ENCODE measurements at places on chromosomes 2 and 18.

GRCh38 chr2:112831946-112832840, 4.4 kb downstream of the IL1B start:
- DNase-seq: no peak

GRCh38 chr2:48519593-48519992, 10.4 kb upstream of the STON1 start:
- DNase-seq: no peak

- peak; percentile 74 for DNase-seq
Observed at GRCh38 chr18:57803103-57803969, at the start of gene ATP8B1. Gene ATP8B1, minus strand, starts transcription at chr18:57803315. Its CDS starts 71,508 bp downstream, at chr18:57731807.

- peak; percentile 48 for DNase-seq
Observed at GRCh38 chr2:178234648-178235047, 40.3 kb downstream of the OSBPL6 start.

DNA sequence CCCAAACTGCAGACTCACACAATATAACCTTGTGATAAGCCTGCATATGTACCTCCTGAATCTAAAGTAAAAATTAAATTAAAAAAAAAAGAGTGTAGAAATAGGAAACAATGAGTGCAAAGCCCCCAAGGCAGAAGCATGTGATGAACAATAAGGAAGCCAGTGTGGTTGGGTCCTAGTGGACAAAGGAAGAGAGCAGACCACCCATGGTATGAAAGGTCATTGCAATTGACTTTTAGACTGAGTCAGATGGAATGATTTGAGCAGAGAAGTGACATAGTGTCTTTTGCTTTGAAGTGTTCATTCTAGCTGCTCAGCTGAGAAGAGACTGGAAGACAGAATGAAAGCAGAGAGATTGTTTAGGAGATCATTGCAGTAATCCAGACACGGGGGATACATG, 417.1 kb downstream of the RAD51AP2 start:
- DNase-seq: no peak

DNA sequence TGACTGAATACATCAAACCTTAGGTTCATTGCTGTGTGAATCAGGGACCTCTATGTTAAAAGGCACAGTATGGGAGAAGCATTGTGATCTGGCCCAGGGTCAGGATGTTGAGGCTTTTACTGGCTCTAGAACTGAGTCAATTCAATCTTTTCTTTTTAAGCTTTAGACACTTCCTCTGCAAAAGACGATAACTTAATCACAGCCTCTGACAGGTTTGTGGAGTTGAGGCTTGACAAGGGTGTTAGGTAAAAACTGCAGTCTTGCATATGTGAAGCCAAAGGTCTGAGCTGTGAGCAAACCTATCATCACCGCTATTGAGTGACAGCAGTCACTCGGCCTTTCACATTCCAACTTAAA, 17.3 kb upstream of the ARHGAP25 start:
- no peak for DNase-seq

GRCh38 chr2:39849982-39850526, 71.0 kb upstream of the THUMPD2 start:
- DNase-seq: no peak

DNA sequence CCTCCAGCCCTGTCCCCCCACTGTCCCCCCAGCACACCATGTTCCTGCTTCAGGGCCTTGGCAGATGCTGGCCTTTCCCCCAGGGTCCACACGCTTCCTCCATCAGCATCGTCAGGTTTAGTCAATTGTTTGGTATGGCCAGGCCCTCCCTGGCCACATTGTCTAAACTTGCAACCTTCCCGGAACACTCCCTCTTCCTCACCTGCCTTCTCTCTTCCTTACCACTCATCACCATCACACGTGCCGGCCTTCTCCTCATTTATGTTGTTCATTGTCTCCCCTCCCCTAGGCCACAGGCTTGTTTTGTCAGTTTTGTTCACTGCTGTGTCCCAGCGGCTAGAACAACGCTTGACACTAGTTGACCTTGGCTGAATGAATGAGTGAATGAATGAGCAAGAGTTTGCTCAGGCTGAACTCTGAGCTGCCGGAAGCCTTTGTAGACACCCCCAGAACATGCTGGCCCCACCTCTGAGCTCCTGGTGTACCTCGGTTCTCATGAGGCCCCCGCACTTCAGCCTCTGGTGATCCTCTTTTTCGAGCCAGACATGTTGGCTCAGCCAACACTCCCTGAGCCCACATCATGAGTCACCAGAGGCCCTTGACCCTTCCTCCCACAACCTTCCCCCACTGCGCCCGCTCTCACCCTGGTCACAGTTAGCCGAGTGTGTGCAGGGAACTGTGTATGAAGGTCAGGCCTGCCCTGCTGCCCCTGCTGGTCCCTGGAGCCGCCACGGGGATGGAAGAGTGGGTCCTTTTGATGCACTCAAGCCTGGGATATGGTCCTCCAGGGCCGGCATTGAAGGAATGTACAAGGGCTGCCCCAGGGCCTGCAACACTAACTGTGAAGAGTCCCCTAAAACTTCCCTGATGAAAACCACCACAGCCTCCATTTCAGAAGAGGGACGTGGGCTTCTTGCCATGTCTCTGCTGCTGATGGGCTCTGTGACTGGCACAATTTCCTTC, 57.5 kb downstream of the HS1BP3 start:
- peak; percentile 67 for DNase-seq

GRCh38 chr2:99899882-99900281, 242.5 kb downstream of the AFF3 start:
- no peak for DNase-seq

GRCh38 chr2:172288603-172289002, 138.8 kb upstream of the ITGA6 start:
- DNase-seq: no peak

Measured in fibroblast of the aortic adventitia (primary cell).